ENCODE measurements at places on chromosomes 11 and 22.

DNA sequence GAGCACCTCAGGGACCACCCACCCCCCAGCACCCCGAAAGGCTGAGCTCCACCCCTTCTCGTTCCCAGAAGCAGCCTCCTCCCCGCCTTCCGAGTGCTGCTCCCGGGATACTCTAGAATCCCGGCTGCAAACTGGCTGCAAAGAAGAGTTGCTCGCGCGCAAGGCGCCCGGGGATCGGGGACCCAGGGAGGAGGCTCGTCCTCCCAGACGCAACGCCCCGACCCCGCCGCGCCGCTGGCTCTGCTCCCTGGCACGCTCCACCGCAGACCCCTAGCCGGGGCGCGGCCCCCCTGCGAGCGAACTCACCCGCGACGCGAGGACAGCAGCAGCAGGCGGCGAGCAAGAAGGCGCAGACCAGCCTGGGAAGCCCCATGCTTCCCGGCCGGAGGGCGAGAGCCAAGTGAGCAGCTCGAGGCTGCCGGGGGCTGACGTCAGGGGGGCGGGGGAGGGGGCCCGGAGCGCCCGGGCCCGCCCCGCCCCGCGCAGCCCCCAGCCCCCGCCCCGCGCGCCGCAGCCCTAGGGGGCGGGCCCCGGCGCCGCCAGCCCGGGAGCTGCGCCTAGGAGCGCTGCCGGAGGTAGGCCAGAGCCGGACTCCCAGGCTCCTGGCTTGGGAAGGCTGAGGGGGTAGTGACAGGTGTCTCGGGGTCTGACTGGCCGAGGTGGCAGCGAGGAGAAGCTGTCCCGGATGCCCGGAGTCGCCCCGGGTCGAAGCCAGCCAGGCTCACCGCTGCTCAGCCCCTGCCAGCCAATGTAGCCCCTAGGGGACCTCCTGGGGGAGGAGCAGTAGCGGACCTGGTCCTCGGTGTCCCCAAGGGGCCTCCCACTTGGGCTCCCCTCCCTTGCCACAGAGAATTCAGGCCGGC, at the start of gene MCAM:
MCAM (minus strand) TSS at position 402 of the 863 bp plus-strand sequence; CDS start at position 373, 29 bp downstream.
- no peak for DNase-seq

DNA sequence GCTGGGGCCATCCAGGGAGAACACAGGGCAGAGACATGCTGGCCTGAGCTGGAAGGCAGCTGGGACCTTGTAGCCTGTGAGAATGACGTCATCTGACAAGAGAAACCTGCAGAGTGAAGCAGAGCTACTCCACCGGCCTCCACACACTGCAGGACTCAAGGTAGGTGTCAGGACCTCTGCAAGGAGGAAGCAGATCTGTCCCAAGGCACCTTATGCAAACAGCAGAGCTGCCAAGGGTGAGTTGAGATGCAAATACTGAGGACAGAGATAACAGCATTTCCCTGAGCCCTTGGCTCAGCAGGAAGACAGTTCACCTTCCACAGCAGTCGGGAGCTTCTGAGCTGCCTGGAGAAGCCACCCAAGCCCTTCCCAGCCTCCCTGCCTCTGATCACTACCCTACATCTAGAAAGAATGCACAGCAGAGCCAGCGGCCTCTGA, 51.9 kb upstream of the IGSF9B start:
- DNase-seq = no peak

DNA sequence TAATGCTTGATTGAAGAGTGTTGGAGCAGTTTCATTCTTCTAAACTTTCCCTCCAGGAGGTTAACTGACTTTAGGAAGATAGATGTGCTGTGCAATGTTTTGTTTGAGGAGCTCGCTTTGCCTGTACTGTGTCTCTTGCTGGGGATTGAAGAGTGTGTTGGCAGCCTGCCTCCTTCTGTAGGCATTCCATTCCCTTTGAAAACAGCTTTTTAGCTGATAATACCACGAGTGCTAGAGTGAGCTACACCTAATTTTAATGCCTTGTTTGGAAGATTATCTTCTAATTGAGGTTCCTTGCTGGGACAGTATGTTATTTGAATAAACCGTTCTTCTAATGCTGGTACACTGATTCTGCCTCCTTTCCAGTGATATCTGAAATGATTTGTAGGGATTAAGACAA, 7.2 kb downstream of the DDX10 start:
- no peak for DNase-seq

DNA sequence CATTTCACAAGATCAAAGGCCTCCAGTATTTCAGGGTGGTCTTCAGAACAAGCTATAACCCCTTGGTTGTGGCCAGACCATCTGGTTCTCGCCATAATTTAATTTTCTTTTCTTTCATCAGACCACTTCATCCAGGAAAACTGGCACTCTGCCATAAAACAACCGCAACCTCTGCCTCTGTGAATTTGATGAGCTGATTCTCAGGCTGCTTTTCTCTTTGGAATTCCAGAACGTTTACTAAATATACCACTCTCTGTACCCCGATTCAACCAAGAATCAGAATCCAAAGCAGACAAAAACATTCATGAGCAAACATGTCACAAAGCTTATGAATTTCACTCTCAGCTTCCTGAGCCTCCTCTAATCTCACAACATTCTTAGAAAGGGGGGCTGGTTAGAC, 331.8 kb upstream of the SYN3 start:
- no peak for DNase-seq

- no peak for DNase-seq
These were observed 682.2 kb upstream of the RAG2 start for GRCh38 chr11:37280200-37280599.

DNA sequence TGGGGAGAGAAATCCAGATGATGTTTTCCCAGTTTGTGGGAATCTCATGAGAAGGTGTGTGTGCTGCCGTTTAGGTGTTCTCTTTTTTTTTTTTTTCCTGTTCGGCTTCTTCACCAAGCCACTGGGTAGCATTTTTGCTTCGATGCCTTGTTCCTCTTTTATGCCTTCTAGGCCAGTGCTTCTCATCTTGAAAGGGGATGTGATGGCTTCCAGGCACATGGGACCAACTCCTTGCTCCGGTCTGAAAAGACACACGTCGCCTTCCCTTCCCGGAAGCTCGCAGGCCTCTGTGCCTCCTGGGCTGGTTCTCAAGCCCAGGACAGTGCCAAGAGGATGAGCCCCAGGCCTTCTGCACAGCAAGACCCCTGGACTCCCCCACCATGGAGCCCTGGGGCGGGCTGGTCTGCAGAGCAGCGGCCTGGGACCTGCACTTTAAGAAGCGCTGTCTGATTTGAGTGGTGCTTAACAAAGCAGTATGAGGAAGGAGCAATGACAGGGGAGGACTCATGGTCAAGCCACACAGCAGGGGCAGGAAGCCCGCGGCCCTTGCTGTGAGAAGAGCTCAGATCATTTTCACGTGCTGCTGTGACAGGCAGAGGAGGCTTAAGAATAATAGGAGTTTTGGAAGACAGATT, 158.8 kb downstream of the MPPED1 start:
- no peak for DNase-seq

GRCh38 chr11:44034639-44035038, 13.1 kb upstream of the ACCSL start:
- no peak for DNase-seq

- DNase-seq = no peak
These were observed 122.5 kb upstream of the FGF3 start for GRCh38 chr11:69941546-69942332.

- no peak for DNase-seq
These were observed 14.1 kb downstream of the SYN3 start for GRCh38 chr22:33044112-33044511.

DNA sequence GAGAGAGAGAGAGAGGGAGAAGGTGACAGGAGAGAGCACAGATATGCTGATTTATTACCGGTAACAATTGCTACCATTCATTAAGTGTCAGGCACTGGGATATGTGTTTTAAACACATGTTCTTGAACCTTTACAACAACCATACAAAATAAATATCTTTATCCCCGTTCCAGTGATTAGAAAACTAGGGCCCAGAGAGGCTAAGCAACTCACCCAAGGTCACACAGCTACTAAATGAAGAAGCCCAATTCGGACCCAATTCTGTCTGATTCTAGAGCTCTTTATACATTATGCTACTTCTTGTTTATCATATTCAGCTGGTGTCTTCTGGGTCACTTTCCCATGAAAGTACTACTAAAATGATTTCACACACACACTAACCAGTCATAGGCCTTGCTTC, 154.0 kb upstream of the RAG2 start:
- DNase-seq = no peak

GRCh38 chr11:111776398-111777093, 10.4 kb upstream of the PPP2R1B start:
- no peak for DNase-seq

DNA sequence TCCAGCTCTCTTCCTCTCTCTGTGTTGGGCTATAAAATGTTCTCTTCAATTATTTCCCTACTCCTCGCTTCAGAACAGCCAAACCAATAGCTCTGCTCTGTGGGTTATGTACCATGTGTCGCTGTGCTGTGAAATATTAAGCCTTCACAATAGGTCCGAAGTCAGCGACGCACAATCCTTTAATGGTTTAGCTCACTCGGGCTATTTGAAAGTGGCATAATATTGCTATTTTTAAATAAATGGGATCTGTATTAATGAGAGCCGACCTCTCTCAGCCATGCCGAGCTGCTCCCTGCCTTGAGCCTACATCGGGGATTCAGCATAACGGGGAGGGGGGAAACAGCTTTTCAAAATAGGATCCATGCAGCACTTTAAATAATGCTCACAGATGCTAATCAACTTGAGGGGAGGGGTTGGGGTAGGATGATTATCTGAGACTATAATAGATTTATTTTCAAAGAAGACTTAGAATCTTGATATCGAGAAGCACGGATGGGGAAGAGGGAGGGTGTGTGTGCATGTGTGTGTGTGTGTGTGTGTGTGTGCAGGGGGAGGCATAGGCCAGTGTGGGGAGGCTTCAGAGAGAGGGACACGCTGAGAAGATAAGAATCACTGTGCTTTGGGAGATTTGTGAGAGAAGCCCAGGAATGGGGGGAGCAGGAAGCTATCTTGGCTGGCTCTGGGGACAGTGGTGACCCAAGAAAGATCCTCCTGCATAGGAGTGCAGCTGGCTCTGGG, 271.5 kb downstream of the NXPE2 start:
- no peak for DNase-seq

DNA sequence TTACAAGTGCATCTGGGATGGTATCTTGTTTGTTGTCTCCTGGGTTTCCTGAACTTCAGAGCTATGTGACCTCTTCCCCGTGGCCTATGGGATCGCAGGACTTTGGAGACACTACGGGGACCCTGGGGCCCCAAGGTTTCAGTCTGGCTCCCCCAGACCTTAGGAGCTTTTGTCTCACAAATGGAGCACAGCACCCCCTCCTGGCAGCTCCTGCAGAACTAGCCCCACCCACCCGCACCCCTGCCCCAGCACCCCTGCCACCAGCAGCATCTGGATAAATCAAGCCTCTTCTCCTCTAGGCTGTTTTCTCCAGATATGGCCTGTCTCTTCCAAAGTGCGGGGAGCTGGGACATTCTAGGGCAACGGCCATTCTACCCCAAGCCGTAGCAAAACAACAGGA, 10.4 kb downstream of the RCOR2 start:
- peak; percentile 48 for DNase-seq

DNA sequence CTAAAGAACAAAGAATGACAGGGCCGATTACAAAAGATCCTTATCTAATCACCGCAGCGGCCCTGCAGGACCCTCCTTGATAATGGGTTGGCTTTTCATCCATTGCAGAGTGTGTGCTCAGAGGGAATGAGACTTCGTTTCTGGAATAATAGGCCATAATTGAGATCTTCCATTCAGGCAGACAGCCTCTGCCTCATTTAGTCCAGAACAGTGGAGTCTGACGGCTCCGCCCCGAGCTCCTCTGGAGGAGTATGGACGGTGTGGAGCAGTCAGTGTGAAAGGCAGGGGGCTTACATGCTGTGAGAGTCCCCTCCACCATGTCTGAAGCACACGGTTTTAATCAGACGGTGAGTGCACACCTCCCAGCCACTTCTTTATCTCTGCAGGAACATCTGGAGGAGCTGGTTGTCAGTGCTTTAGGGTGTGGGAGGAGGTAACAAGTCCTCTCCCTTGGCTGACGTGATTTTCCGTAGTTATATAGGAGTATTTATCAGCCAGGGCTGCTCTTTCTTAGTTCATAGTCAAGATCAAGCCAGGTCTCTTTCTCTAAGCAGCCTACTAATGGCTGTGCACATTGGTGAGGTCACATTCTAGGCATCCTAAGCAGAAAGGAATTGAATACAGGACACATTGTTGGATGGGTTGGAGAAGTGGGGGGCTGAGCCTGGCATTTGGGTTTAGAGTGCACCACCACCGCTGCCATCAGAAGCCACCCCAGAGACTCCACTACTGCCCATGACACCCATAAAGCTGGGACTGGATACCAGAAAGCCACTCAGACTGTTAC, 1477.9 kb downstream of the TBC1D22A start:
- DNase-seq = no peak

GRCh38 chr11:66050581-66051231, 1.5 kb upstream of the SF3B2 start:
- DNase-seq = no peak

- DNase-seq = no peak
These were observed 21.7 kb upstream of the SMCO4 start for GRCh38 chr11:93564895-93565294.

GRCh38 chr11:15048616-15049015, 24.8 kb upstream of the CALCB start:
- no peak for DNase-seq

- DNase-seq = no peak
These were observed 174.4 kb upstream of the NARS2 start for GRCh38 chr11:78748918-78749690.

GRCh38 chr11:130511765-130512164, 63.3 kb downstream of the ADAMTS15 start:
- no peak for DNase-seq

DNA sequence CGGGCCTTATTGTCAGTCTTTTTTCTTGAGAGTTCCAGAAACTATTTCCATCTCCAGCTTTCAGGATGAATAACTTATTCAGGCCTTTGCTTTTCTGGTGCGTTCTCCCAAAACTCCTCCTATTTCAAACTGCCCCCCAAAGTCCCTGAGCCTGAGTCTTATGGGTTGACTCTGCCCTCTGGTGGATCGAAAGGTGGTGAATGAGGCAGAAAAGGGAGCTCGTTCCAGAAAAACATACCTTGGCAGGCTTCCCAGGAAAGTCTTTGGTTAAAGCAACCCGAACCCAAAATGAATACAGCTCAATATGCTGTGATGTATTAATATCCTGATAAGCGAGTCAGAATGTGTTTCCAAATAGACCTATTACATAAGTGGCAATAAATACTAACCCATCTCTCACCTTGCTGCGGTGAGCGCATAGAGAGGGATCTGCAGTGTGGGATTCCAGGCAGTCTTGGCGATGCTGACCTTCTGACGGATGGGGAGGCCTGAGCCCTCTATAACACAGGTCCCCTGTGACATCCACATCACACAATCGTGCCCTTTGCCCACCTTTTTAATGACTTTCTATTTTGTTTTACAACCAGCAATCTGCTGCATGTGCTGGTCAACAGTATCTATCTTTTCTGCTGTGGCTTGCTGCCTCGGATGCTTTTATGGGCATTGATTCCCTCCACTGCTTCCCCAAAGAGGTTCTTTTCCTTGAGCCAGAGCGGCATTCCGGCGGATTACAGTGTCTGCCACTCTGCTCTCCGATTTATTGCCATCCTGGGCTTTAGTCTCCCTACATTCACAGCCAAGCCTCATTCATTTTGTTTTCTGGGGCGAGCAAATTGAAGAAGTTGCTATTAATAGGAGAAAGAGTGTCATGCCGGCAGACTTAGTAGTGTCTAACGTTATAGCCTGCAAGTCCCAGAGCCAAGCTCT, 756.8 kb downstream of the NTM start:
- no peak for DNase-seq

- no peak for DNase-seq
These were observed 35.1 kb downstream of the FBLN1 start for GRCh38 chr22:45537734-45538181.

- DNase-seq = no peak
These were observed 1021.2 kb downstream of the TBC1D22A start for GRCh38 chr22:47783433-47784366.

- DNase-seq = no peak
These were observed 278.0 kb upstream of the PLET1 start for GRCh38 chr11:112538534-112539280.

Measured in central memory CD4-positive, alpha-beta T cell (primary cell).